ENCODE measurements at places on chromosomes 5 and 9.

- DNase-seq: no peak
Observed at GRCh38 chr5:170307575-170308465, 10.2 kb upstream of the LCP2 start.

DNA sequence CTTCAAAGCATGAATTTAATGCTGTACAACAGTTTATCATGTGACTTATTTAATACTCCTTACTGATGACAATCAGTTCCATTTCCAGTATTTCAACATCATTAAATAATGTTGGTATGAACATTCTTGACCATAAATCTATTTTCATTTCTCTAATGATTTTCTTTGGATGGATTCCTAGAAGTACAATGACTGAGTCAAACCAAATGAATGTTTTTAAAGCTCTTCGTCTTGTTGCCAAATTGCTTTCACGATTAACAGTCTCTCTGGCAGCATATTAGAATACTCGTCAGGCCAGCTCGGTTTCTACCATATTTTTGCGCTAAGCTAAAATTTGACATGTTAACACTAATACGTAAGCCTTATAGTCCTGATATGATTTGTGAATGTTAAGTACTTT, 197.0 kb downstream of the TRPM3 start:
- no peak for DNase-seq

DNA sequence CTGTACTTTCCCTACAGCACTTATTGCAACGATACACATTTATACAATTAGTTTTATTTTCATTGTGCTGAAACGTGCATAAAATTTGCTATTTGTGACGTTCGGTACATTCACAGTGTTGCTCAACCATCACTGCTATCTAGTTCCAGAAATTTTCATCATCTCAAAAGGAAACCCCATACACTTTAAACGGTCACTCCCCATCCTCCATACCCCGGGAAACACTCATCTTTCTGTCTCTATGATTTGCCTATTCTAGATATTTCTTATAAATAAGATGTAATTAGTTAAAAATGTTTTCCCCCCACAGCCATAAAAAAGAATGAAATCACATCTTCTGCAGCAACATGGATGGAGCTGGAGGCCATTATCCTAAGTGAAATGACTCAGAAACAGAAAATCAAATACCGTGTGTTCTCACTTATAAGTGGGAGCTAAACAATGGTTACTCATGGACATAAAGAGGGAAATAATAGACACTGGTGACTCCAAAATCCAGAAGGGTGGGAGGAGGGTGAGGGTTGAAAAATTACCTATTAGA, 40.2 kb upstream of the TEX48 start:
- DNase-seq: no peak

DNA sequence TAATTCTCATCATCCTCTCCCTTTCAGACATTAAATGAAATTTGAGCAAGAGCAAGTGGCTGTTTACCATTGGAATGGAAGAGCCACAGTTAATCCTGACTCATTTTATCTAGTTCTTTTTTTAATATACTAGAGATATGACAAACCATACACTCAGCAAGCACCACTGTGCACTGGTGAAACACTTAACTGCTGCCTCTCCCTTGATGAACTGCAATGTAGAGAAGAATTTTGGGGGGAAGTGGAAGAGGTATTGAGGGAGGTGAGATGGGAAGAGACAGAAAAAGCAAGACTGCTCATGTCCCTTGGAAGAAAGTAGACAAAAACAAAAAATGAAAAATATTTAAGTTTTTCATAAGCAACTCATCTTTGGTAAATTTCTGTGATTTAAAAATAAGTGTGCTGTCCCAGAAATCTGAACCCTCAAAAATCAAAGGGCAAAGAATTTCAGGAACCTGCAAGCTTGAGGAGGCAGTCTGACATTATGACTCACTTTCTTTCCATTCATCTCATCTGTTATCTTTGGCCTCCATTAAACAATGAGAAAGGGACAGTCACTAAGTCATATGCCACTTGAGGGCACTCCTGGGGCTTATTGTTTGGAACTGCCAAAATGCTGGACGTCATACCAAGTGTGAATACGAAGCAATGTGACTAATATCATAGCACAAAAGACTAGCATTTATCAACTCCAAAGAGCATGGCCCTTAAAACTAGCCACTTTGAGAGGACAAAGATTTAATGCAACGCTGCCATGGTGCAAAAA, 566.8 kb upstream of the DMAC1 start:
- DNase-seq: no peak

DNA sequence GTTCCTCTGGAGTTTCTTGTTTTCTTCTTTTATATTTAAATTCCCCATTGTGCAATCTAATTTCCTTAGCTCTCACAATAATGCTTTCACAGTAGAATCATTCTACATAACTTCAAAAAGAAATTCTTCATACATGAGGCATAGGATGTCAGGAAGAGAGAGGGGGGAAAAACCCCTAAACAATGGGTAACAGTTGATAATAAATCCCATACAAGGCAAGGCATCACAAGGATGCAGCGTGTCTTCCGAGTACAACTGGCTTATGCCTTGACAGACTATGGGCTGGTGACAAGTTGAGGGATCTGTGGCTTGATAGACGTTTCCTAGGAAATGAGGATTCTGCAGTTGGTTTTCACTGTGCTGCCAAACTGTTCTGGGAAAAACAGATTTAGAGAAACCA, 247.4 kb downstream of the ARL15 start:
- no peak for DNase-seq

GRCh38 chr5:142748568-142749249, 21.5 kb upstream of the ARHGAP26 start:
- peak; percentile 24 for DNase-seq

- no peak for DNase-seq
Observed at GRCh38 chr5:546376-546908, 22.2 kb upstream of the SLC9A3 start.

GRCh38 chr9:8845808-8846207, 1046.2 kb upstream of the DMAC1 start:
- no peak for DNase-seq

- DNase-seq: no peak
Observed at GRCh38 chr5:96785326-96786109, 22.2 kb downstream of the ERAP1 start.

- no peak for DNase-seq
Observed at GRCh38 chr9:27368316-27368985, 71.5 kb upstream of the EQTN start.

GRCh38 chr5:102666164-102666946, 88.8 kb upstream of the PAM start:
- DNase-seq: no peak

GRCh38 chr5:177141496-177141895, 7.9 kb downstream of the NSD1 start:
- DNase-seq: no peak

DNA sequence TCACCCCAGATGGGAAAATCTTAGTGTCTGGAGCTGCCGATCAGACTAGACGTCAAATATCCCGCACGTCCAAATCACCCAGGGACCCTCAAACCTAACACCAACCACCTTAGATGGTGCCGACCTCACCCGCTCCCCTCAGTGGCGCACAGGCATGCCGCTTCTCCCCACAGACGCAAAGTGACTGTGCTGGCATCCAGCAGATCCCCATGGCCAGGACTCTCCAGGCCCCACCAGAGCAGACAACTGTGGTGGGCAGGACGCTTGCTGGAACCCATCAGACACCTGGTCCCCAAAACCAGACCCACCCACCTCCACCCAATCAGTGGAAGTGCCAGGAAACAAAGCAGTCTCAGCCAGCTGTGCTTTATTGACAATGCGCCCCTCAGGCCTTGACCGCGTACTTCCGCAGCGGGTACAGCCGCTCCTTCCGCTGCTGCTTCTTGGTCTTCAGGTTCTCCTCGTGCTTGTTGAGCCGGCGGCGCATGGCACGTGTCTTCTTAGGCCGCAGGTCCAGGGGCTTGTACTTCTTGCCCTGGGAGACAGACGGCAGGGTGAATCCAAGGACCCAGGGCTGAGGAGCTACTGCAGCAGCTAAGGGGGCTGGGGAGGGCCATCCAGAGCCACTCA, 4.1 kb downstream of the RPL35 start:
- no peak for DNase-seq

DNA sequence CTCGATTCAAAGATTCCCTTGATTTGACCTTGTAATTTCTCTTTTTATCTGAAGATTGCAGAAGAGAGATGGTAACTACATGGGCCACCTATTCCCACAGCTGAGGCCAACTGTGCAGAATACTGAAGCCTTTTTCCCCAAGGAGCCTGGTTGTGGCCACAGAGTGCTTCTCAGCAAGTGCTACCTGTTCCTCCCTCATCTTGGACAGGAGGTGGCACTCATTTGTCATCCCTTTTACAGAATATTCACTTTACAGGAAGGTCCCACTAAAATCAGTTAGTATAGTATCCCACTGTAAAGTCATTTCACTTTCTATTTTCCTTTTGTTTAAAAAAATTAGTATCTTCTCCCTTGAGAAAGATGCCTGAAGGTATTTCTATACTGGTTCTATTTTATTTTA, 346.4 kb downstream of the ARL15 start:
- no peak for DNase-seq

- DNase-seq: no peak
Observed at GRCh38 chr9:115976781-115977180, 176.8 kb upstream of the PAPPA start.

DNA sequence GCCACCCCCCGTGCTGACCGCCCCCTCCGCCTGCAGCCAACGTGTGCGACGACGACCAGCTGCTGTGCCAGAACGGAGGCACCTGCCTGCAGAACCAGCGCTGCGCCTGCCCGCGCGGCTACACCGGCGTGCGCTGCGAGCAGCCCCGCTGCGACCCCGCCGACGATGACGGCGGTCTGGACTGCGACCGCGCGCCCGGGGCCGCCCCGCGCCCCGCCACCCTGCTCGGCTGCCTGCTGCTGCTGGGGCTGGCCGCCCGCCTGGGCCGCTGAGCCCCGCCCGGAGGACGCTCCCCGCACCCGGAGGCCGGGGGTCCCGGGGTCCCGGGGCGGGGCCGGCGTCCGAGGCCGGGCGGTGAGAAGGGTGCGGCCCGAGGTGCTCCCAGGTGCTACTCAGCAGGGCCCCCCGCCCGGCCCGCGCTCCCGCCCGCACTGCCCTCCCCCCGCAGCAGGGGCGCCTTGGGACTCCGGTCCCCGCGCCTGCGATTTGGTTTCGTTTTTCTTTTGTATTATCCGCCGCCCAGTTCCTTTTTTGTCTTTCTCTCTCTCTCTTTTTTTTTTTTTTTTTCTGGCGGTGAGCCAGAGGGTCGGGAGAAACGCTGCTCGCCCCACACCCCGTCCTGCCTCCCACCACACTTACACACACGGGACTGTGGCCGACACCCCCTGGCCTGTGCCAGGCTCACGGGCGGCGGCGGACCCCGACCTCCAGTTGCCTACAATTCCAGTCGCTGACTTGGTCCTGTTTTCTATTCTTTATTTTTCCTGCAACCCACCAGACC, 80.2 kb downstream of the NTNG2 start:
- no peak for DNase-seq

DNA sequence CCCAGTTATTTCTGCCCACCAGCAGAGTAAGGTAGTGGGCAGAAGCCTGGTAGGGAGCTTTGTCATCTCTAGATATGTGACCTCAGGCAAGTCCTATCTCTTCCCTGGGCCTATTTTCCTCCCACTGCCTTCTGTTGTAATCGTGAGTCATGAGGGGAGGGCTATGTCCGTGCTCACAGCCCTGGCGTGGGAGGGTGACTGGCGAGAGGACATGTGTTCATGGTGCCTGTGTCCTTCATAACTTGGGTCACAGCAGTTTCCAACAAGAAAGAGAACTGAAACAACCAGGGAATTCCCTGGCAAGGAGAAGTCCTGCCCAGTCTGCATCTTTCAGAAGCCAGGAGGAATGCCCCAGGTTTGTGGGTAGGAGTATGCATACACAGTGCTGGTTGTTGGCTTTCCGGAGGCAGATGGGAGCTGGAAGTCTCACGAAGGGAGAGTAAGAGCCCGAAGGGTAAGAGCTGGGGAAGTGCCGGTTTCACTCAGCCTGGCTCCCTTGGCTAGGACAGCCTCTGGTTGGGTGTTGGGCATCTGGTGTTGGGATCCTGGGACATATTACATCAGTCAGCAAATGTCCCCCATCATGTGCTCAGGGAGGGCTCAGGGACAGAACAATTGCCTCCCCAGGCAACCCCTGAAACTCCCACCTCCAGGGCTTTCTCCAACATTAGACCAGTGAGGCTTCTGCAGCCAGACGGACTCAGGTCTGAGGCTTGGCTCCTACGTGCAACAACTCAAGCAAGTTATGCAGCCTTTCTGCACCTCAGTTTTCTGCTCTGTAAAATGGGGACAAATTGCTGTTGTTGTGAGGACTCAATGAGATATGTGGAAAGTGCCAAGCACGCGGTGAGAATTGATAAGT, 4.3 kb upstream of the TIFAB start:
- no peak for DNase-seq

- no peak for DNase-seq
Observed at GRCh38 chr5:168553377-168554130, 24.4 kb downstream of the FBLL1 start.

DNA sequence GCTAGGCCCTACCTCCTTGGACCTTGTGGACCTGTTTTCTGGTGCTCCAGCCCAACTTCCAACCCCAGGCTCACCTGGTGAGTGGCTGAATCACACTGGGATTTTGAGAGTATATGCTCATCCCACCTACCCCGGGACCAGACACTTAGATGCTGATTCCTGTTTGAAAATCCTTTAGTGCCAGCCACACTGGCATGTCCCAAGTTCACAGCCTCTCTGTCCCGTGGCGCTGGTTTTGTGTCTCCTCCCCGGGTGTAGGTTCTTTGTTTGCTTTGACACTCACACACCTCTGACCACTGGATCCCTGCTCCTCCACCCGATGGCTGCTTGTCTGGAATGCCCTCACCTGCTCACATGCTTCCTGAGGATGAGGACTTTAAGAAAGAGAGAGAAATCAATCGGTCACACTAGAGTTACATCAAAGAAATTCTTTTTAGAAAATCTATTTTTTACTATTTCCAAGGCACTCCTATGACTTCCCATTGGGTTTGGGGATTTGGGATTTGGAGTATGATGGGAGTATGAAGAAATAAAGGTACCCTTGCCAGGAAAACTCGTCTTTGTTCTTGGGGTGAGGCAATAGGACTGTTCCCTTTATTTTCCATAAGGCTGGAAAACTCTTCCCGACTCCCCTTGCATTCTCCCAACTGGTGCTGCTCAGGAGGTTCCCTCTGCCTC, 7.3 kb upstream of the SLC25A48 start:
- no peak for DNase-seq

GRCh38 chr5:139422307-139422893, 16.9 kb downstream of the DNAJC18 start:
- no peak for DNase-seq

DNA sequence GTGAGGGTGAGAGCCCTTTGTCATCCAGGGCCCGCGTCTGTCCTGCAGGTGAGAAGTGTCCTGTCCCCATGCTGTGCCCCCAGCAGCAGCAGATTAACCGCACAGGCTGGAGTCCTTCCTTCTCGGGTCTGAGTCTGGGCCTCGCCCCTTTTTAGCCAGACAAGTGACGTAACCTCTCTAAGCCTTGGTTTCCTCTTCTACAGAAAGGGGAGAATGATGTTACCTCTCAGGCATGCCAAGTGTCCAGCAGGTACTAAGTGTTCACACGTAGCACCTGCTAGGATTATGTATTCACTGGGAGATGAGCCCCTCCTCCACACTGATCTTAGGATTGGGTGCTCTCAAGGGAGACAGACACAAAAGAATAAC, 6.9 kb downstream of the NEURL1B start:
- DNase-seq: no peak

DNA sequence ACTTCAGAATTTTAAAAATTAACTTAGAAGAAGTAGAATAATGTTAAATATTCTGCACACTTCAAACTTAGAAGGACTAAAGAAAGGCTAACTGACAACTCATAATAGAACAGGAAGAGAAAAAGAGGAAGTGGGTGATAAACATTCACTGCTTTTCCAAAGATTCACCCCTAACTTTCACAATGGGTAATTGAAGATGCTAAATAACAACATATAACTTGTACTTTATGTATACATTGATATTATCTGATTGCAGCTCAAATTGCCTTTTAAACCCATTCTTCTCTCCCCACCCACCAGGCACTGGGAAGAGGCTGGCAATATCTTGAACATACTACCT, 376.6 kb downstream of the EFNA5 start:
- DNase-seq: no peak
